ENCODE measurements at places on chromosomes 4 and X.

DNA sequence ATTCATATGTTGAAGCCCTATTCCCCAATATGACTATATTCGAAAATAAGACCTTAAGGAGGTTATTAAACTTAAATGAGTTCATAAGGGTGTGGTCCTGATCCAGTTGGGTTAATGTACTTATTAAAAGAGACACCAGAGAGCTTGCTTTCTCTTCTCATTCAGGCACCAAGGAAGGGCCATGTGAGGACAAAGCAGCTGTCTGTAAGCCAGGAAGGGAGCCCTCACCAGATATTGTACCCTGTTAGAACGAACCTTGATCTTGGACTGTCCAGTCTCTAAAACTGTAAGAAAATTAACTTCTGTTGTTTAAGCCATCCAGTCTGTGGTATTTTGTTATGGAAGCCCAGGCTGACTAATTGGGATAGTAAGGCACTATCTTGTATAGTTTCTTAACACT lies 9.1 kb upstream of the YTHDC1 start:
- DNase-seq, result no peak

- no peak for DNase-seq
These were observed 175.0 kb downstream of the PPP3CA start for GRCh38 chr4:101172369-101172768.

GRCh38 chr4:119211867-119212233 lies 663 bp upstream of the USP53 start:
- DNase-seq, result no peak

- DNase-seq, result no peak
These were observed 201.6 kb downstream of the TEX13A start for GRCh38 chrX:105018865-105019264.

DNA sequence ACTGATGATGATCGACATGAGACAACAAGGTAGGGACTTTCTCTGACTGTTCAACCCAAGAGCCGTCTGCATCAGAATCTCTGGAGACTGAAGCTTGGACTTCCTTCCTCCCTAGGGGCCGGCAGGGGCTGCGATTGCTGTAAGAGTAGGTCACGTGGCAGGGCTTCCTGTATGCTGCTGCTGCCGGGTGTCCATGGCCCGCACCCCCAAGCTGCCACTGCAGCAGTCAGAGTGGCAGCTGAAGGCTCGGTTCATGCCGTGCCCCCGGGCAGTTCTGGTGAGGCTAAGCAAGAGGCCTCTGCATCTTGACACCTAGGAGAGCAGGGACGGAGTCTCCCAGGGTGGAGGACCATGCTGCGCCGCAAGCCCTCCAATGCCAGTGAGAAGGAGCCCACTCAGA lies at the start of gene SASH3:
SASH3 (plus strand) TSS at position 203 of the 400 bp plus-strand sequence; CDS start at position 352, 149 bp downstream.
- DNase-seq, result no peak
